ENCODE measurements at places on chromosomes 12 and 14. TPM values are rescaled to one million over a fixed set of nuclear protein-coding genes. Genes with fewer than 3 reads are reported as not detected.

CARMIL3 gene
- polyA plus RNA-seq, result 0.04 TPM

IRAK3 gene
- polyA plus RNA-seq, result 3.1 TPM

FITM1 gene
- polyA plus RNA-seq, result 0.23 TPM

TAS2R42 gene
- not detected for polyA plus RNA-seq

MUCL1 gene
- not detected for polyA plus RNA-seq

FLVCR2 gene
- polyA plus RNA-seq, result 0.70 TPM

RHOJ gene
- polyA plus RNA-seq, result 78.7 TPM

FAM90A1 gene
- polyA plus RNA-seq, result 0.20 TPM

DNA sequence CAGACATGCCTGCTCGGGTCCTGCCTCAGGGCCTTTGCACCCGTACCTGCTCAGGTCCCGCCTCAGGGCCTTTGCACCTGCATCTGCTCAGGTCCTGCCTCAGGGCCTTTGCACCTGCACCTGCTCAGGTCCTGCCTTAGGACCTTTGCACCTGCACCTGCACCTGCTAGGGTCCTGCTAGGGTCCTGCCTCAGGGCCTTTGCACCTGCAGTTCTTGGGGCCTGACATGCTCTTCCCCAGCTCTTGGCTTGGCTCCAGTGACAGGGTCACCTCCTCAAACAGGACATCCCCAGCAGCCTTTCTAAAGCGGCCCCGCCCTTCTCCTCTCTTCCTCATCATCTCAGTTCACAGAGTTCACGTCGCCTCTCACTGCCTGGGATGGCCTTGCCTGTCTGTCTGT lies 54.9 kb upstream of the NCOR2 start:
- no peak for DNase-seq

GRCh38 chr12:3328081-3328480 lies 162.9 kb upstream of the PRMT8 start:
- DNase-seq, result no peak

- DNase-seq, result no peak
Observed at GRCh38 chr12:4417455-4417854, 28.2 kb downstream of the FGF6 start.

- no peak for DNase-seq
Observed at GRCh38 chr14:101251812-101252442, 309.4 kb upstream of the DIO3 start.

DNA sequence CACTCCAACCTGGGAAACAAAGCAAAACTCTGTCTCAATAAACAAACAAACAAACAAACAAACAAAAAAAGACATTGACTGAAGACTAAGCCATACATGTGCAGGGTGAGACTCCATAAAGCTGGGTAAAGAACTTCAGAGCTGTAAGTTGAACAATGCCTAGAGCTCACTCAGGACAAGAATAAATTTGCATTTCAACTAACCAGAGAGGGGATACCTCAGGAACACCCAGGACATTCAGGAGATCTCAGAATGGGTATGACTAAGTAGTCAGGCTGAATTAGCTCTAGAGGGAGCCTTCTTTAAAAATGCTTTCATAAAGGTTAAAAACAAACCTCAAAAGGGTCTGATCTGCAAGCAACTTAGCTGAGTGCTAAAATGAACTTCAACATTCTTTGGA lies 267.7 kb upstream of the DIO3 start:
- DNase-seq, result no peak

DNA sequence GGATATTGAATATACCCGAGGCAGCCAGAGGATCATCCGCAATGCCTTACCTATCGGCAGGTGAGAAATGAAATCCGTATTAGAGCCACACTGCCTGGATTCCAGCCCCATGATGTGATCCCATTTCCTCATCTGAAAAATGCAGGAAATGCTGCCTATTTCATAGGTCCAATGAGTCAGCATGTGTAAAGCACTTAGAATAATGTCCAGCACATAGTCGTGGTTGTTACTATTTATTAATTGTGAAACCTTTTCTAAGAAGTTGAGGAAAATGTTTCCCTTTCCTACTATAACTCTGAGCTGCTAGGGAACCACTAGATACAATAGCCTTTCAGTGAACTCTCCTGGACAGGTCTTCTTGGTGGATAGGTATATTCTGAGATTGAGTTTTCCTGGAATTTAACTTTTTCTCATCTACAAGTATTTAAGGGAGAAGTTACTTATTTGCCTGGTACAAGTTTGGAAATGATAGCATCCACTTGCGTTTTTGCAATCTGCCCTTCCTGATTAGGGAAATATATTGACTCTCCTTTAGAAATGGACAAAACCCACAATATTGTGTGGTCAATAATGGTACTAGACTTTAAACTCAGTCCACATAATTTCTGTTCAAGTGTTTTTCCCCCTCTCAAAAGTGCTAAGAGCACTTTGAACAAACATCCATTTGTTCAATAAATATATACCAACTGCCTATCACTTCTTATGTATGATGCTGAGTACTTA lies 12.2 kb downstream of the POLR3B start:
- DNase-seq, result peak; percentile 68

GRCh38 chr14:56297449-56297848 lies 179.2 kb downstream of the PELI2 start:
- no peak for DNase-seq

GRCh38 chr14:95322651-95323050 lies 2.9 kb upstream of the CLMN start:
- no peak for DNase-seq

DNA sequence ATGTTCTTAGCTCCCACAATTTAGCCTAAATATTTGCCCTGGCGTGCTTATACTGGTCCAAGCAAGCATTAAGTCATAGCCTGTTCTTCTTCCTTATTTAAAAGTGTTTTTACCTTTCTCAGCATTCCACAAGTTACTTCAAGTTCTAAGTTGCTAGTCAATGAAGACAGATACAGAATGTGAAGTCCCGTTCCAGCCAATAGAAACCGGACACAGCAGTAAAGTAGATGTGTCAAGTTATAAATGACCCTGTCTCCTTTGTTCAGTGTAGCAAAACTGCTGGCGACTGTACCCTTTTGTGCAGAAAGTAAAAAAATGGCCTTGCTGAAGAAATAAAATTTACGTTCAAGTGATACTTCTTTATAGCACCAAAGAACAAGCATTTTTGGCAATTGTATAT lies 3.9 kb downstream of the SNAPC1 start:
- DNase-seq, result no peak

DNA sequence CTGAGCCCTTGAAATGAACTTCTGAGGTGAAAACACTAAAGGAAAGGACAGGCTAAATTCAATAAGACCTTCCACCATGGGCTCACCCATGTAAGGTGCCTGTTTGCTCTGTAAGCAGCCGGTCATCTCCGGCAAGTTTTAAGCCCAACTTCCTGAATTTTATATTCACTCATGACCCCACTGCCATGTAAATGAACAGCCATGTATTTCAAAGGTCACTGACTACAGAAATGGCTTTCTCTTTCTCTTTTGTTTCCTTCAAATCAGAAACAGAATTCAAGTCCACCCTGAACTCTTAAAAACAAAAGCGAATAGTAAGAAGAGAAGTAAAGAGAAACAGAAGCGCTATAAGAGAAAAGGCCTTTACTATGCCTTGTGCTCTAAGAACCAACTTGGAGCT lies 61.7 kb upstream of the OVCH1 start:
- no peak for DNase-seq

DNA sequence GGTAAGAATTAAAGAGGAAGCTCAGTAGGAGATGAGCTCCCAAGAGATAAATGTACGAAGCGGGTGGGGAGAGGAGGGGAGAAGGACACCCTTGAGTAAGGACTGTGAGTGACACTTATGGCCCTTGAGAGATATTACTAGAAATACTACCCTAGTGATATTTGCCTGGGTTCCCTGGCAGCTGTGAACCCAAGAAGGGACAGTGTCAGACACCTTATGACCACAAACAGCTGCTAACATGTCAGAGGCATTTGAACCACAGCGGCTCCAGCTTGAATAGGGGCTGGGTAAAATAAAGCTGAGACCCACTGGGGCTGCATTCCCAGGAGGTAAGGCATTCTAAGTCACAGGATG lies 19.6 kb upstream of the SLC6A12 start:
- DNase-seq, result no peak

DNA sequence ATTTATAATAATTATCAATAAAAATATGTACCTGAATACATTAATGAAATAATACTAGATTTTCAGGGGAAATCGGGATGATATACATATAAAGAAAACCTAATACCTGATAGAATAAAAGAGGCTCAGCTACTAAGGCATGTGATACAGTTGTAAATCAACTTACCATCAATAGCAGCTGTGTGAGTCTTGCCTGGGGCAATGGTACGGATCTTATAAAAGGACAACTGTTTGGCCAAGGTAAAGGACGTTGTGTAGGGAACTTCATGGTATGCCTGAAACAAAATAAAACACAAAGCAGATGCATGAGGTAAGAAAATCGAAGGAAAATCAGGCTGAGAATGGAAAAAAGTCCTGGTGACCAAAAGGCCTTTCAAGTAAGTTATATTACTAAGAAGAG lies 25.4 kb downstream of the NEK9 start:
- DNase-seq, result no peak

- no peak for DNase-seq
Observed at GRCh38 chr12:100733817-100734593, 60.6 kb upstream of the ANO4 start.

DNA sequence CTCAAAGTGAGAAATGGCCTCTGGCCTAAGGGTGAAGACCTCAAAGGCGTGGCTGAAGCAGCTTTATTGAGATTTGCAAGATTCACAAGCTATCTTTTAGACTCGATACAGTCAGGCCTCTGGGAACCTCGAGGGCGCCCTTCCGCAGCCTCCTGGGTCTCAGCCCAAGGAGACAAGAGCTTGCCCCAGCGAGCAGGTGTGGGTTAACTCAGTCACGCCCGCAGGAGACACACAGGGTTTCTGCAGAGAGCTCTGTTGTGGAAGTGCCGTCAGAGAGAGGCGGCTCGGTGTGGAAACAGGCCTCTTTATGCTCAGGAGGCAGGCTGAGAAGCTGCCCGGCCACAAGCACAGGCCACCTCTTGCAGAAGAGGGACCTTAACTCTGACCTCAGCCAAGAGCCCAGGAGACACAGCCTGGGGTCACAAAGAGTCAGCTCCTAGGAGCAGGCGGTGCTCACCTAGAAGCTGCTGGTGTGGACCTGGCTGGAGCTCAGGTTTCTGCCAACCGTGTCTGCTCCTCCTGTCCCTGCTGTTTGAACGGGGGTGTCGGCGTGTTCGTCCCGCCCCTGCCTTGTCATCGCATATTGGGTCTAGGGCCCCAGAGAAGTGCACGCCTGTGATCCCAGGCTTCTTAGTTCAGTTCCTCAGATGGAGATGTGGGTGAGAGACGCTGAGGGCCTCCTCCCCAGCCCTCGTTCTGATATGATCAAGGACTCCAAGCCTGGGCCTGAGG lies 42.1 kb upstream of the FBRSL1 start:
- DNase-seq, result no peak

GRCh38 chr12:51320695-51321320 lies 3.2 kb downstream of the BIN2 start:
- no peak for DNase-seq

- DNase-seq, result no peak
Observed at GRCh38 chr14:81859046-81859445, 325.4 kb upstream of the SEL1L start.

- DNase-seq, result no peak
Observed at GRCh38 chr14:100439781-100440180, 116.6 kb downstream of the SLC25A47 start.

DNA sequence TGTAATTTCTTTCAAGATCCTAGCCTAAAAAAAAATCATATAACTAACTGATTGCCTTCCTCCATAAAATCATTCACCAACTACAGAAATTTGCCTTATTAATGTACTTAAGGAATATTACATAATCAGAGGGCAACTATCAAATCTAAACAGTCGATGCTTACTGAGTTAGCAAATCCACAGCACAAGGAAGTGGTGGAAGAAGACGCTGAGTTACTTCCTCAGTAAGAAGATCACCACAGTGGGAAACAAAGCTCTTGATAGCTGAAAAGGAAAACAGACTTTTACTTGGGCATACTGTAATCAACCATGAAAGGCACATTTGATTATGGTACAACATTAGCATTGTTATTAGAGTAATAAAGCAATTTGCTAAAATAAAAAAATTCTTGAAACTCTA lies 48.7 kb downstream of the HEATR5A start:
- DNase-seq, result no peak

- no peak for DNase-seq
Observed at GRCh38 chr12:5745251-5745888, 199.7 kb downstream of the ANO2 start.

- DNase-seq, result no peak
Observed at GRCh38 chr14:88481794-88482193, 73.0 kb downstream of the PTPN21 start.

DNA sequence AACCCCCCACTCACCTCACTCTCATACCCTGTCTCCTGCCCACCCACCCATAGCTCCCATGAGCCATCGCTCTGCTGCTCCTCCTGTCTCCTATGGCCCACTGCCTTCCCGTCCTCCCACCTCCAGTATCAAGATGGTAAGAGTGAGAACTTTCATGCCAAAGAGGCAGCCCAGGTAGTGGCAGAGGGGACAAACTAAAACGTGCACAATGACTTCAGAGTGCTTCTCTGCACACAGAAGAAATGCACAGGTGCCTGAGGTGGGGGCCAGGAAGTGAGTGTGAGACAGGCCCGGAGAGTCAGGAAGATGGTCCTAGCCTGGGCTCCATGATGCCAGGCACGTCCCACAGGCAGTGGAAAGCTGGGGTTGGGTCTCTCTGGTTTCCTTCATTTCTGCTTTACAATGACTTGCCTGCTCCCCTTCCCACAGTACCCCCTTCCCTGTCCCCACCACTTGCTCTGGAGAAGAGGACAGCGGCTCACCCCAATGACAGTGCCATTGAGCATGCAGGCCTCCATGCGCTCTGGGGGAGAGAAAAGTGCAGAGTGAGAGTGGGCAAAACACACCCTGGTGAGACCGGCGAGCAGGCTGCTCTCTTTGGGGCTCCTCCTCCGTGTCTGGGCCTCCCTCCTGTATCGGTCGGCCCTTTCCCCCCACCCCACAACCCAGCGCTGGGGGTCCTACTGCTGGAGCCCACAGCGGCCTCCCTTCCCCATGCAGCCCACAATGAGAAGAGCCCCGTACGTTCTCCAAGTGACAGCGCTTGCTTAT lies 22.8 kb upstream of the ANO2 start:
- DNase-seq, result no peak

DNA sequence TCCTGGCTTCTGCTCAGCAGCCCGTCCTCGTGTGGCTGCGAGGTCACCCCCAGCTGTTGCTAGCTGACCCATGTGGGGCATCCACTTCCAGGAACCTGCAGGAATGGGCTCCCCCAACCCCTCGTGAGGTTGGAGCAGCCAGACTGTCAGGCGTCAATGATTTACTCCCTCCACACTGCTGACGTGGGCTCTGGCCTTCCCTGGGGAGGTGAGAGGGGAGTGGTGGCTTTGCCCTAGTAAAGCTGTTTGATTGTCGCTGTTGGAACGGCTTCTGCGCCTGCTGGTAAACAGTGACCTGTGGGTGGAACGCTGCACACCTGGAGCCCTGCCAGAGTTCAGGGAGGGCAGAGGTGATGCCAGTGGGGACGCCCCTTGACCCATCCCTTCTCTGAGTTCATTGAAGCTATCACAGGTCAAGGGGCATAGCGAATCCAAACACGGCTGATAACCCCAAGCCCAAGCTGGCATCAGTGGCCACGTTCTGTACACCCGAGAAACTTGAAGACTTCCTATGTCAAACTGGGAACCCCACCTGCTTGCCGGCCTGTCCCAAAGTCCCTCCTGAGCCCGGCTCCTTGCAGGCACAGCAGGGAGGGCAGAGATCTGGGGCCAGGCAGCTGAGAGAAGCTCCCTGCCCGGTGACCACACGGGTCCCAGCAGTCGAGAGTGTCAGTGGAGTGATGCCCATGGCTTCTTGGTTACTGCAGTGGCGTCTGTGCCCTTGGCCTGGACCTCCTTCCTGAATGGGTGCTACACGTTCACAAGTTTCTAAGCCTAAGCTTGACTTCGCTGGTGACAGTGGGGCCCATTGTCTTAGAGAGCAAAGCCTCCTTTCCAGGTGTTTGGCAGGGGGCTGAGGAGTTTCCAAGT lies 2.7 kb downstream of the ASPG start:
- no peak for DNase-seq

- no peak for DNase-seq
Observed at GRCh38 chr12:90791445-90791844, 163.5 kb downstream of the CCER1 start.
